ENCODE measurements at places on chromosomes 11 and 22.

DNA sequence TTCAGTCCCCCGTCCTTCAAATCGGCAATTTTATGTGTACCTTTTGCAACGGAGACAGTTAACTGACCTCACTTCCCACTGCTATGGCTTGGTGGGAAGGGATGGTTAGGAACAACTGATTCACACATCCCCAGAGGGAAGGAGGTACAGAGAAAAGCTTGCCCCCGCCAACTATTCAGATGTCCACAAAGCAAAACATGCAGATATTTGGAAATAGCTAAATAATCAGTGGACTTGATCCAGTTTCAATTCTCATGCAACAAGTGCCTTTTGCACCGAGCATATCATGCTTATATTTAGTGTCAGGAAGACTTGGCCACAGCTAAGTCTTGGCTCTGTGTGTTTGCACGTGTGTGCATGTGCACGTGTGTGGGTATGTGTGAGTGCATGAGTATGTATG lies 144.6 kb downstream of the SNX19 start:
- no peak for DNase-seq

GRCh38 chr11:47179655-47179991 lies 2.9 kb upstream of the ARFGAP2 start:
- no peak for DNase-seq

DNA sequence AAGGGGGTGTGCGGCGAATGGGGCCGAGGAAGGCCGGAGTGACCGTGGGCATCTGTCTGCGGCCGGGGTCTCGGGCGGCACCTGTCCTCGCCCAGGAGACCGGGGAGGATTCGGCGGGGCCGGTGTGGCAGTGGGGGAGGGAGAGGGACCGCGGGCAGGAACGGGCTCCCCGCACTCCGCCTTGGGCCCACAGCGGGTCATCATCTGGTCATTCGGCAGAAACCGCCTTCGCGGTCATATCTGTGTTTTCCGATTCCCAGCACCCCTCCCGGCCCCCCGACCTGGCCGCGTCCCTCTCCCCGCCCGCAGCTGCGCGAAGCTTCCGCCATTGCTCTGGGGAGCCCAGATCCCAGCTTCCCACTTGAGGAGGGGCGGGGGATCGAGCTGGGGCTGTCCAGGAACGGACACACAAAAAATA lies 824 bp upstream of the CBX6 start:
- no peak for DNase-seq

- DNase-seq: no peak
Observed at GRCh38 chr22:38282397-38282796, 9.6 kb upstream of the TMEM184B start.

GRCh38 chr11:6455070-6455469 lies 14.3 kb upstream of the HPX start:
- no peak for DNase-seq

DNA sequence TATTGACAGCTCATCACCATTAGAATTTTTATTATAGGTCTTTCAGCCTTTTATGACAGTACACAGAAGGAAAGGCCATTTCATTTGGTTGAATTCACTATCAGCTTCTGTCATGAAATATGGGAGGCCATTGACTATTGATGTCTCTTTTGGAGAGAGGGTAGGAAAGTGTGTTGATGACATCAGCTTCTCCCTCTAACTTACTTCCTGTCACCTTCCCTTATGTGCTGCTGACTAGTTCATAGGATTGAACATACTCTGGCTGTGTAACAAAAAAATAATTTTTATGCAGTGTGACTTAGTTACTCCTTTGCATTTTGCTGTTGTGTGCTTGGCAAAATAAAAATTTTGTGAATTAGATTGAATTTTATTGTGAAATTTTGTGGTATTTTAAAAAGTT lies 769.2 kb downstream of the METTL15 start:
- DNase-seq: no peak

- no peak for DNase-seq
Observed at GRCh38 chr11:16117989-16118756, 238.2 kb downstream of the SOX6 start.

GRCh38 chr11:13105237-13105844 lies 96.2 kb downstream of the RASSF10 start:
- no peak for DNase-seq

DNA sequence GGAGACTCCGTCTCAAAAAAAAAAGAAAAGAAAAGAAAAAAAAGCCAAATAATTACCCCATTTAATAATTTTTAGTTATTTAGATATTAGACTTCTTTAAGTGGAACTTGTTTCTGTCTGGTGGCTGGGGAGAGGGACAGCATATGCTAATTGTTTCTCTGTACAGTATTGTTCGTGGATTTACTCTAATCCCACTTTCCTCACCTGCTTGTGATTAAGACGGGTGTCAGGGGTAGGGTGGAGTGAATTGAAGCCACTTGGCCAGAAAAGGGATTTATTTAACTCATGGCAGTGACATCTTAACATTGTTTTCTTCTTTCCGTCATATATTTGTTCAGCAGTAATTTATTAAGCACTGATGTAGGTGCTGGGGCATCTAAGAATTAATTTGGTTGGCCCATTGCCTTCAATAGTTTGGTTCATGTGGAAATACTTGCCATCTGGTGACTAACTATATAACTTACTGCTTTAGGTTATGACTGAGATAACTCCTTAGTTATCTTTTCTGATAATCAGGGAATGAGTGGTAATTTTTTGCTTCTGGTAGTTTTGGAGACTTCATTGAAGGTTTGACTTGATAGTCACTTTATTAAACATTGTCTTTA lies 4.6 kb downstream of the TNRC6B start:
- no peak for DNase-seq

- peak; percentile 50 for DNase-seq
Observed at GRCh38 chr11:72091292-72091691, 10.6 kb downstream of the LRRC51 start.

DNA sequence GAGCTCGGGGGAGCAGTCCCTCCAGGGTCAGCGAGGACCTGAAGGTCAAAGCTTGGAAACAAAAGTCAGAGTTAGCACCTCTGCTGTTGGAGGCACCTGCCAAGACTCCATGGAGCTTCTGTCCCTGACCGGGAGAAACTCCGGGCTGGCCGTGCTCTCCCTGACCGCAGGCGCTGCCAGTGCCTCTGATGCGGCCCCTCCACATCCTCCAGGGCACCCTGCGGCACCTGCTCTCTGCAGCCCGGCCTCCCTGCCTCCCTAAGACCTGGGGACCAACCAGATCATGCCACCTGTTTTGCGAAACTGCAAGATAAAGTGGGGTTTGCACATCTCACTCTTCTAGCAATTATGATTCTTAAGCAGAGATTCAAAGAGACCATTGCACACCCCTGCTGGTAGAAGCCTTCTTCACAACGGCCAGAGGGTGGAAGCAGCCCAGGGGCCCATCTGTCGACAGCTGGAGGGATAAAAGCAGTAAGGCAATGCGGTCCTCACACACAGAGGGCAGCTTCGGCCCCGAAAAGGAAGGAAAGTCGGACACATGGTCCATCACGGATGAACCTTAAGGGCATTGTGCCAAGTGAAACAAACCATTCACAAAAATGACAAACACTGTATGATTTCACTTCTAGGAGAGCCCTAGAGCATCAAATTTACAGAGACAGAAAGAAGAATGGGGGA lies 477.1 kb downstream of the BRD1 start:
- no peak for DNase-seq

- DNase-seq: no peak
Observed at GRCh38 chr22:19669570-19669969, 44.7 kb upstream of the SEPTIN5 start.
